ENCODE measurements at places on chromosomes 3 and 15. TPM values are rescaled to one million over a fixed set of nuclear protein-coding genes. Genes with fewer than 3 reads are reported as not detected.

DNA sequence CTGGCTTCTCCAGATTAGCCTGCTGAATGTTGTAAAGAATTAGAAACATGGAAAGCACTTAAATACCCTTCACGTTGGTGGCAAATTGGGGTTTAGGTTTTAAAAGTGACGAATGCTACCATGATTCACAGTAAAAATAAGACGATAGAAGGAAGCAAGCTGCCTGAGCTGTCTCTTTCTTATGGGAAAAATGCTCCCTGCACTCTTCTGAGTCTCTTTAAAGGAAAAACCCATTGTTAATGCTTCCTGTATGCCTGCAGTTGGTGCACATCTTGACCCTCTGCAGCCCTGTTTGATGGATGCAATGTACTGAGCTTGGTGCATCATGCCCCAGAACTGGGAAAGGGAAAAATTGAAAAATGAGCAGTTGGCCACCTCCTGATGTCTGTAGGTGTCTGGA lies 258.6 kb upstream of the RASGRP1 start:
- no peak for DNase-seq
- no peaks in the 10 kb centered on the region for H3K4me1 ChIP-seq
- H3K4me3 ChIP-seq: no peak overlapping the region
- no peaks in the 10 kb centered on the region for H3K27me3 ChIP-seq
- H3K36me3 ChIP-seq: no peaks in the 10 kb centered on the region

GRCh38 chr3:45311953-45312801 lies 76.2 kb upstream of the LARS2 start:
- no peak for DNase-seq
- H3K36me3 ChIP-seq: no peaks in the 10 kb centered on the region
- H3K4me3 ChIP-seq: no peak overlapping the region
- H3K27ac ChIP-seq: no peak overlapping the region
- no peaks in the 10 kb centered on the region for H3K4me1 ChIP-seq
- H3K27me3 ChIP-seq: no peaks in the 10 kb centered on the region

- no peak for DNase-seq
- H3K36me3 ChIP-seq: no peaks in the 10 kb centered on the region
- no peaks in the 10 kb centered on the region for H3K4me1 ChIP-seq
- no peak overlapping the region for H3K27ac ChIP-seq
- no peak overlapping the region for H3K4me3 ChIP-seq
- H3K27me3 ChIP-seq: no peaks in the 10 kb centered on the region
Measured at GRCh38 chr15:81929557-81929956, 116.3 kb downstream of the MEX3B start.

The WDR72 gene
- not detected for total RNA-seq

DNA sequence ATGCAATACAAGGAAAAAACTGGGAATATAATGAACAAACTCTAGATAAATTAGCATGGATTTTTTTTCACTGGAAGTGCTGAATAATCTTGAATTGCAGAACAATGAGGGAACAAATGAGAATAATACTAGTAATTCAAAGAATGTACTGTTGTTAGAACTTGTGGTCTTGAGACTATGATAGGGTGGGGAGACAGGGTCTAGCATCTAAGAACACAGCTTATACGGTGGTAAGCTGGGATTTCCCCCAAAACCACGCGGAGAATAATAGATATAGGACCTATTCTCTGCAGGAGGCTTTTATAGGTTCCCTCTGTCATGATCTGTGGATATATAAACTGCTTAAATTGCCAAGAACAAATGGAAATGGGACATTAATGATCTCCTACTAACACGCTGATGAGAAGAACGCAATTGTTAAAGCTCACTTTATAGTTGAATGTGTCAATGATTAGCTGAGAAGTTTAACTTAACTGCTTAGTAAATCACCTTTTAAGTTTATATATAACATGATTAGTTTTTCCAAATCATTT lies 692.3 kb downstream of the ZPLD1 start:
- H3K27ac ChIP-seq: no peak overlapping the region
- no peaks in the 10 kb centered on the region for H3K27me3 ChIP-seq
- no peak overlapping the region for H3K4me3 ChIP-seq
- no peaks in the 10 kb centered on the region for H3K4me1 ChIP-seq
- H3K36me3 ChIP-seq: no peaks in the 10 kb centered on the region
- DNase-seq: no peak

The SLC28A2 gene
- total RNA-seq: not detected

- no peaks in the 10 kb centered on the region for H3K27me3 ChIP-seq
- H3K4me1 ChIP-seq: no peaks in the 10 kb centered on the region
- H3K27ac ChIP-seq: no peak overlapping the region
- no peak overlapping the region for H3K4me3 ChIP-seq
- DNase-seq: no peak
Measured at GRCh38 chr15:101810876-101811275, 1.1 kb upstream of the OR4F15 start.

GRCh38 chr15:75170711-75171341 lies 30.9 kb upstream of the C15orf39 start:
- no peak overlapping the region for H3K27ac ChIP-seq
- no peak overlapping the region for H3K4me3 ChIP-seq
- DNase-seq: no peak

The TTLL13 gene
- total RNA-seq: not detected

The CNTN6 gene
- not detected for total RNA-seq

The C3orf70 gene
- total RNA-seq: not detected

DNA sequence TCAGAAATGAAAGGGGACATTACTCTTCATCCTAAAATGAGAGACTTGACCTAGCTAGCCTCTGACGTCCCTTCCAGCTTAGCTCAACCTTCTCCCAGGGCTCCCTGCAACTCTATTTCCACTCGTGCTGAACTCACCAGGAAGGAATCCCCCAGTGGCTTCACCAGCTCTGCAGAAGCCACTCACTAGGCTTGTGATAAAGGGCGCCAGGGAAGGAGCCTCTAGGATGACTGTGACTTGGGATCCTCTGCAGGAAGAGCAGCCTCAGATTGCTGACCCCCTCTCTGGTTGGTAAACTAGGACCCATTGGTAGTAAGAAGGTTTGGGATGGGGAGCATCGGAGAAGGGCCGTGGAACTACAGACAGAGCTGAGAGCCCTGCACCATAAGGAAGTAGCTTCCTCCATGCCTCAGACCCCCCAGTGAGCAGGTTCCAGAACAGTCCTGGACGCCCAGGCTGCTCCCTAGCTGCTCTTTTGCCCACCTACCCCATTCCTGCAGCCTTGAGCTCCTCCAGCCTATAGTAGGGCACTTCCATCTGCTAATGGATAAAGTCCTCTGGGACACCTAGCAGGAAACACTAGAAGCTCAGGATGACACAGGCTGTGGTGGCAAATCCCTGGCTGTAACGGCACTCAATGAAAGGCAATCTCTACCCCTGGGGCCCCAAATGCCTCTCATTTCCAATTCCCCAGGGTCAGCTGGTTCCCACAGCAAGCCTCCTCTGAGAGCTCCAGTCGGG lies 26.0 kb downstream of the PLA2G4F start:
- H3K4me1 ChIP-seq: no peaks in the 10 kb centered on the region
- H3K4me3 ChIP-seq: no peak overlapping the region
- H3K27ac ChIP-seq: no peak overlapping the region

GRCh38 chr3:127777332-127777731 lies 45.0 kb downstream of the MGLL start:
- H3K36me3 ChIP-seq: no peaks in the 10 kb centered on the region
- H3K27me3 ChIP-seq: no peaks in the 10 kb centered on the region

DNA sequence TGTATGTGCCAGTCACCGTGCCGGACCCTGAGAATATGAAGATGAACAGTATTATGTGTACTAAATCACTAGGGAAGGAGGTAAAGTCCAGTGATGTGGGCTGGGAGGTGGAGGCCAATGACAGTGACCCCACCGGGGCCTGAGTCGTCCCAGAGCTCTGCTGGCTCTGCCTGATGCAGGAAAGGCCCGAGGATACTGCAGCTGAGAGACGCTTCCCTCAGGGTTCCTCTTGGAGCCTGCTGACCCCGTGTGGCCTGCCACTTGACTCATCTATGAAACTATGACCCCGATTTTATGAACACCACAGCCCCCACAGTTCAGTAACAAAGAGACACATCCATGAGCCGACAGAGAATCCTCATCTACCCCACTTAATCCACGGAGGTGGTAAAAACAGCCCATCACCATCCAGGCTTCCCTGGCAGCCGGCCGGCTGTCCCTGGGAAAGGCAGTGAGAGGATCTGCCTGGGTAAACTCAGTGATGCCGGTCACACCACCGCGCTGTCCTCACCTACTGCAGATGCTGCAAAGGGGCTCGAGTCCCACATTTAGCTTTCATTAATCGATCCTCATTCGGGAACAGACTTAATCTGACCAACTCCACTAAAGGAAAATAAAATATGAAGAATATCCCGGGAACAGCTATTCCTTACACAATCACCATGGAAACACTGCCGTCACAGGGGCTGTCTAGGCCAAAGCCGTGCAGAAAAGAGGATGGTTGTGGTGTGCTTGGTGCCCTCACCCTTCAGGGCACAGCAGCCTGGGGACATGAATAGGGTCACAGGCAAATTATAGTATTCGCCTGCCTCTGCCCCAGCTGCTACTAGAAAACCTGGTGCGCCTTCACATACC lies 82.9 kb downstream of the ARRDC4 start:
- H3K4me3 ChIP-seq: no peak overlapping the region
- no peaks in the 10 kb centered on the region for H3K36me3 ChIP-seq
- no peaks in the 10 kb centered on the region for H3K4me1 ChIP-seq
- no peak overlapping the region for H3K27ac ChIP-seq

DNA sequence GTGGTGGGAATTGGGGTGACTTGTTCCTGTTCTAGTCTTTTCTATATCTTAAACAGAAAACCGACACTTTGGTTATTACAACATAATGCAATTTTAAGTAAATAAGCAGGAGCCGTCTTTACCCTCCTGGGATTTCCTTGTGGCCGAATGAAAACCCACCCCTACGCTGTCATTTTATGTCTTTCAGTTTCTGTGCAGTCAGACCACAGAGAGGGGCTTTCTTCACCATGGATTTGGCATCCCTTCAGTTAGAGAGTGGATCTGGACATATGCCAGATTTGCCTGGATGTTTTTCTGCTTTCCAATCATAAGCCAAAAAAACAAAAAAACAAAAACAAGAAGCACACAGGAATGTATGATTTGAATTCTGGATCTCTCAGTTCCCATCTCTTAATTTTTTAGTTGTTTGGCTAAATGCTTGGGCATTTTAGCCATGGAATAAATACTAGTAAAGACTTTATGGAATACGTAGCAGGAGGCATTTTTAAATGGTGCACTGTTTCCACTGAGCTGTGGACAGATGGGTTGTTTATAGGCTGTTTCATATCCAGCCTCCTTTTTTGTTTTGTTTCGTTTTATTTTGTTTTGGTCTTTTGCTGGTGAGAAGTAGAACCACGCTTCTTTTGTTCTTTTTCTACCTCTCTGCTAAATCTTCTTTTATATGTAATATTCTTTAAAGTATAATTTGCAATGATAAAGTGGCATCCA lies 272.9 kb downstream of the FEZF2 start:
- no peaks in the 10 kb centered on the region for H3K36me3 ChIP-seq
- no peaks in the 10 kb centered on the region for H3K4me1 ChIP-seq
- DNase-seq: no peak
- H3K27me3 ChIP-seq: no peaks in the 10 kb centered on the region
- no peak overlapping the region for H3K4me3 ChIP-seq

The ALDH1A2 gene
- 0.33 TPM for total RNA-seq

GRCh38 chr3:171784937-171785336 lies 25.3 kb downstream of the PLD1 start:
- H3K27ac ChIP-seq: no peak overlapping the region
- H3K36me3 ChIP-seq: no peaks in the 10 kb centered on the region
- no peaks in the 10 kb centered on the region for H3K4me1 ChIP-seq
- DNase-seq: no peak
- H3K4me3 ChIP-seq: no peak overlapping the region
- H3K27me3 ChIP-seq: no peaks in the 10 kb centered on the region

All from CD8-positive, alpha-beta memory T cell (primary cell).